Renal cortical epithelial cell (primary cell): ENCODE measurements at places on chromosomes 3 and 15.

DNA sequence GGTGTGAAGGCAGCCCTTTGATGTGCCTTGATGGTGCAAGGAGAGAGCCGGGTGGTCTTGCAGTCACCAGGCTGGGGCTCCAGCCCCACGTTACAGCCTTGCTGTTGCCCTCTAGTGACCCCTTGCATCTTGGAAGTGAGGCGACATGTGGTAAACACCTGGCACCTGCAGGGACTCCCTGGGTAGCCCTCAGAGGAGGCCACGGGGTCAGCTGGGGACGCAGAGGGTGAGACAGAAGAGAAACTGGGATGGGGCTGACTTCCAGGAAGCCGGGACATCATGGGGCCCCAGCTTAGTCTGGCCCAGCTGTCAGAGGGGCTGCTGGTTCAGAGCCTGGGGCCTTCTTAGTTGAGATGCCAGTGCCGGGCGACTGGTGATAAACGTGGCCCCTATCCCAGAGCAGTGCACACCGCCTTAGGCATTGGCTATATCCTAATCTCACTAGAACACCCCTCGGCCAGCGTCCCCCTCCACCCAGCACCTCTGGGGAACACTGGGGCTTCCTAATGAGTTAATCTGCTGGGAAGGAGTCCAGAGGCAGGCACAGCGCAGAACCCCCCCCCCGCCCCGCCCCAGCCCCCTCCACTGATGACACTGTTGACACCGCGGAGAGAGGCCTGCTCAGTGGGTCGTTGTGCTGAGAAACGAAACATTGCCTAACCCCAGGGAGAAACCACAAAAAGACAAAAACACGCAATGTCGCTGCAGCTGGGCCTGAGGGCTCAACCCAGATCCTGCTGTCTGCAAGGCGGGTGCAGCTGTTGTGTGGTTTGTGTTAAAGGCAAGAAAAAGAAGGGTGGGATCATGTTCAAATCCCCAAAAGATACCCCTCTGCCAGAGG, 60.5 kb upstream of the KLF13 start:
- no peak for DNase-seq

GRCh38 chr3:183309276-183309675, 56.2 kb downstream of the B3GNT5 start:
- DNase-seq: peak; percentile 40

GRCh38 chr15:74725845-74726773, 781 bp upstream of the CYP1A1 start:
- DNase-seq: no peak

GRCh38 chr15:33160581-33161165, 33.8 kb downstream of the FMN1 start:
- no peak for DNase-seq

DNA sequence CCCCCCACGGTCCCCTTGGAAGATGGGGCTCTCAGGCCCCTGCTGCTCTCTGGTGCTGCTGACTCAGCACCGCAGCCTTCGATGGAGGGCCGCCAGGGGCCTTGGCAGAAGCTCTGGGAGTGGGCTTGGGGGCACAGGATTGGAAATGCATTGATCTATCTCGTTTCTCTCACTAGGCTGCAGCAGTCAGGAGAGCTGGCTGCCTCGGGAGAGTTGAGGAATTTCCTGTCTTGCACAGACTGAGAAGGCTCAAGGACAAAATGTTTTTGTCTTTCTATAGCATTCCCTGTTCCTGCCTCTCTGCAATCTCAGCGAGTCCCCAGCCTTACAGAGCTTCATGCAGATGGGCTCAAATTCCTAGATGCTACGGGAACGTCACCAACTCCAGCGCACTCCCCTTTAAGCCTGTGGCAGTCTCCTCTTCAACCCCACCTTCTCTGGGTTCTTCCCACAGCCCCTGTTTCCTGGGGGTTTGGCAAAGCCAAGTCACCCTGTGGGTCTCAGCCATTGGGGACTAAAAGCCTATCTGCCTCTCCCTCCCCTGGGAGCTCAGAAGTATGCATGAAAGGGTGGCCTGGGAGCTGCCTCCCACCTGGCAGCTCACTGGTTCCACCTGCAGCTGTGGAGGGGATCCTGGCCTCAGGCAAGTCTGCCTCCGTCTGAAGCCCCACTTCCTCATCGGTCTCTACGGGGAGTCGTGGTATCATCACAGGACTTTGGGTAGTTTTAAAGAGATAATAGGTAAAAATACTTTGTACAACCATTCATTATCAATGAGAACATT, 127.4 kb upstream of the HACD2 start:
- no peak for DNase-seq

DNA sequence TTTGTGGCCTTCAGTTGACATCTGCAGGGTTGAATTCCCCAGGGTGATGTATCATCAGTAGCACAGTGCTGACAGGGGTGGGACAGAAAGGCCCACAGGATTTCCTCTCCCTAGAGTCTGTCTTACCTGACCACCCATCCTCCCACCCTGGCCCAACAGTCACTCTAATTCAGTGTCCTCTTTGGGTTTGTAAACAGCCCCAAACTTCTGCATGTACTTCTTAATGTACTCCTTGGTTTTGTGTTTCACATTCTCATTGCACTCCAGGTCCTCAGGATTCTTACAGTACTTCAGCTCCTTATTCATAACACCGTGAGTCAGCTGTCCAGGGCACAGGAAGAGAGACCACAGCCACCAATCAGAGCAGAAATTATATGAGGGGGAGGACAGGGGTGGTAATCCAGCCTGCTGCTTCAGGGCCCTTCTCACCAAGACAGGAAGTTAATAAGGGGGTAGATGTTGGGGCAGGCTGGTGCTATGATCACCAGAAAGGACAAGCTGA, 37.5 kb downstream of the NBEAL2 start:
- peak; percentile 81 for DNase-seq
